Chondrocyte (in vitro differentiated cells): ENCODE measurements at places on chromosomes 1 and 21. TPM values are rescaled to one million over a fixed set of nuclear protein-coding genes. Genes with fewer than 3 reads are reported as not detected.

GRCh38 chr1:234667600-234668576 lies 57.9 kb upstream of the IRF2BP2 start:
- H3K27me3 ChIP-seq, result no peaks in the 10 kb centered on the region
- no peak overlapping the region for H3K4me3 ChIP-seq
- H3K4me1 ChIP-seq, result no peaks in the 10 kb centered on the region

DNA sequence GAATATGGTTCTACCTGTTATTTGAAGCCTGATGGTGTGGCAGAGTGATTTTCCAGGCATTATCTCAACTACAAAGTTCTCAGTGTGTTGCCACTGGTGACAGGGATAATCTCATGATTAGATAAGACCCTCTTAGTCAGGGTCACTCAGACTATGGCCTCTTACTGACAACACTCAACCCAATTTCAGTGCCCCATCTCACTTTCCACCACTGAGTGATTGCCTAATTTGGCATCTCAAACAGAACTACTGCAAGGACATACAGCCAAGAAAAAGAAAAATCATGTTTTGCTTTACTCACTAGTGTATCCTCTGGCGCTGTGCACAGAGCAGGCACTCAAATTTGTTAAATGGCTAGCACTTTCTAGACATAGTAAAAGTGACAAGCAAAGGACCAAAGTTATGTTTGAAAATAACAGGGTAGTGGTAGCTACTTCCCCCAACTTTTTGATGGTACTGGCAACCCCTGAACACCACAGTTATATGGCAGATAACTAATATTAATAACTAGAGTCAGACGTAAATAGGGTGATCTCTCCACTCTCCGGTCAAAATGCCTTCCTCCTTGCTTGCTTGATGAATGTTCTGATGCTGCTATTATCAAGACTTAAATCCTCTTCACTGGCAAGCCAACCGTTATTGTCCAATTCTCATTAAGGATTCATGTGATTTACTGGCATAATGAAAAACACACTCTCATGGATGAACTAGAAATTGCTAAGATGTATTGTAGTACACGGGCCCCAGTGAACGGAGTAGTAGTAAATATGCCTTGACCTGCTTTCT lies 37.1 kb upstream of the SLC30A10 start:
- H3K36me3 ChIP-seq, result peaks cover 18% of the 10 kb centered on the region
- no peaks in the 10 kb centered on the region for H3K4me1 ChIP-seq
- no peaks in the 10 kb centered on the region for H3K27me3 ChIP-seq
- H3K4me3 ChIP-seq, result no peak overlapping the region
- H3K27ac ChIP-seq, result no peak overlapping the region
- no peak for DNase-seq

DNA sequence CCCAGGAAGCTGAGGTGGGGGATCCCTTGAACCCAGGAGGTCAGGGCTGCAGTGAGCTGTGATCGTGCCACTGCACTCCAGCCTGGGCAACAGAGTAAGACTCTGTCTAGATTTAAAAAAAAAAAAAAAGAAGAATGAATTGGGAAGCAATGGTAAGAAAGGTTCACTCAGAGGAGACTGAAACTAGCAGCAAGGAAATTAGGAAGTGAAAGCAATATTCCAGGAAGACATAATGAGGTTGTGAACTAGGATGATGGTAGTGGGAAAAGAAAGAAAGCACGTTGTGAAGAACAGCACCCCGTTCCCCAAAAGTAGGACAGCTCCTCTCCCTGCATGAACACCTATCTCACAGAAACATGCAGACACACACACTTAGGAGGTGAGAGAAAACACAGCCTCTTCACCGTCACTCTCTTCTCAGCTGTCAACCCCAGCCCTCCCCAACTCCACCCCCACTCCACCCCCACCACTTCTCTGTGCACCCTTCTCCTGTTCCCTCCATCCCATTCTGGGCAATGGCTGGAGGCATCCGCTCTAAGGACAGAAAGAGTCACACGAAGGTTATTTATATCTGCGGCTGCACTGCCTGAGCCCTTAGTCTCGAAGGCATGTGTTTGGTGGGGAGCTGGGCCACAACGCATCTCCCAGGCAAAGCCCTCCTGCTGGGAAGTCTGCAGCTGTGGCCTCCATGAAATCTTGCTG lies 101.8 kb upstream of the LPGAT1 start:
- no peaks in the 10 kb centered on the region for H3K27me3 ChIP-seq
- peak overlapping the region; percentile 49 for H3K27ac ChIP-seq
- H3K4me1 ChIP-seq, result peaks cover 10% of the 10 kb centered on the region
- DNase-seq, result no peak
- H3K4me3 ChIP-seq, result no peak overlapping the region

DNA sequence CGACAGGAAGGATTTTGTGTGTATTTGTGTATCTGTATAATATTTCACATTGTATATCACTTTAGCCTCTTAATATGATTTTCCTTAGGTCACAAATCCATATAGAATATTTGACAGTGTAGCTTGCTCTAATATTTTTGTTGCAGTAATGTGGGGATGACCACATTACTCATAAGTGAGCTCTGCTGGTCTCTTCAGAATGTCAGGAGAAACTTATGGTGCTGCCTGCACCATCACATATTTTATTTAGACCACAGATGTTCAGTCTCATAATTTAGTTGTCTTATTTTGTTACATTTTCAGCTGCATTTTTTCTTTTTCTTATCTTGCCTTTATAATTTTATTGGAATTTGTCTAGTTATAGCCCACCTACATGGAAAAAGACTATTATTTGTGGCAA lies 205.3 kb downstream of the PBX1 start:
- no peak overlapping the region for H3K4me3 ChIP-seq
- H3K27ac ChIP-seq, result no peak overlapping the region
- no peaks in the 10 kb centered on the region for H3K36me3 ChIP-seq
- peaks cover 52% of the 10 kb centered on the region for H3K4me1 ChIP-seq
- H3K27me3 ChIP-seq, result no peaks in the 10 kb centered on the region
- DNase-seq, result no peak

DNA sequence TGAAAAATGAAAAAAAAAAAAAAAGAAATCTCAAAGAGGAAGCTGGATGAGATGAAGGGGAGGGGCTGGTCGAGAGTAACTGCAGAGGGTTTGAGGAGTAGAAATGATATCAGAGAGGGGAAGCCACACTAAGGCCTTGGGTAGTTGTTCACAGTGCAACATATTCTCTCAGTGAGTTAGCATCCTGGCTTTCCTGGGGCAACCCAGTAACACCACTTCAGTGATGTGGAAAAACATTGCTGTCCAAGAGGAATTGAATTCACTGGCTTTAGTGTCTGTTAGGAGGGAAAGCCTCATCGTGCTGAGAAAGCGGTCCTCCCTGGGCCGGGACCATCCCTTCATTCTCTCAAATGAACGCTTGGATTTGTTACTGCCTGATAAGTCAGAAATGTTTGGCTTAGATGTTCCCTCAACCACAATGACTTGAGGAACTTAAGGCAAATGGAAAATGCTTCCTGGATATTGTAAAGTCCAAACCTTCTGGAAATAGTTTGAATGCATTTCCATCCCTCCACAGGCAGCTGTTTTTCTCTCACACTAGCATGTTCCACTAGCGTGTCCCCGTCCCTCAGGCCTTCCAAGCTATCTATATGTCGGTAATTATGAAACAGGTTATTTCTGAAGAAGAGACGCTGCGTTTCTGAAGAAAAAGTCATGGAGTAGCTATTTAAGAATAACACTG lies 12.2 kb downstream of the TGFB2 start:
- H3K27ac ChIP-seq, result peak overlapping the region; percentile 88
- no peaks in the 10 kb centered on the region for H3K27me3 ChIP-seq
- peaks cover 14% of the 10 kb centered on the region for H3K36me3 ChIP-seq
- DNase-seq, result no peak

Gene OR14K1
- total RNA-seq, result not detected in 3 replicates

- peaks cover 3% of the 10 kb centered on the region for H3K27me3 ChIP-seq
- no peak overlapping the region for H3K4me3 ChIP-seq
- no peak for DNase-seq
- H3K27ac ChIP-seq, result no peak overlapping the region
- no peaks in the 10 kb centered on the region for H3K36me3 ChIP-seq
Observed at GRCh38 chr1:4083231-4084047, 183.4 kb upstream of the C1orf174 start.

DNA sequence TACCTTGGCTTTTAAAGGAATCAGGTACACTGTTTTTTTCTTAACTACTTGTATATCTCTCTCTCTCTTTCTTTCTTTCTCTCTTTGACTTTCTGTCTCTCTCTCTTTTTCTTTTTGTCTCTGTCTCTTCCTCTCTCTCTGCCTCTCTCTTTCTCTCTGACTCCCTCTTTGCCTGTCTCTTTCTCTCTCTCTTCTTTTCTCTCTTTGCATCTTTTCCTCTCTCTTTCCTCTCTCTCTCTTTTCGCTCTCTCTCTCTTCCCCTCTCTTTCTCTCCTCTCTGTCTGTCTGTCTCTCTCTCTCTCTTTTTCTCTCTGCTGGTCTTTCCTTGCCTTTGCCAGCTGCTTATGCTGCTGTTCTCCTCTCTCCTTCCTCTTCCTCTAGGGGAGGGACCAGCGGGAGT lies 143.2 kb downstream of the TRIM33 start:
- peaks cover 6% of the 10 kb centered on the region for H3K36me3 ChIP-seq
- H3K4me3 ChIP-seq, result no peak overlapping the region
- H3K27ac ChIP-seq, result no peak overlapping the region
- peaks cover 19% of the 10 kb centered on the region for H3K4me1 ChIP-seq
- DNase-seq, result no peak
- H3K27me3 ChIP-seq, result peaks cover 10% of the 10 kb centered on the region

DNA sequence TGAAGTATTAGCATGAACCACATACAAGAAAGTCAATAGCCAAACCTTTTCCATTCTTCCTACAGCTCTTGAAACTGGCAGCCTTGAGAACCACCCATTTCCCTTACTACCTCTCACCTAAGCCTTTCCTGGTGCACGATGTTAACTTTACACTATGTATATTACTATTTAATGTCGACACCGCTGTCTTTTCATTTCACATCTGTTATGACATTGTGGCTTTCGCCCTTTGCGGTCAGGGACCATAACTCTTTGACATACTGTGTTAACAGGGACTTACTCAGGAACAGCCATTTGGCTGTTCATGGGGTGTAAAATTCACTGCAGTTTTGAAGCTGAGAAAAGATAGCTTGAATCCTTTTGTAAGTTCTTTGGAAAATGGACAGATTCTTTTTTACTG lies 21.1 kb upstream of the GPR88 start:
- no peak overlapping the region for H3K27ac ChIP-seq
- H3K36me3 ChIP-seq, result no peaks in the 10 kb centered on the region
- DNase-seq, result no peak
- no peak overlapping the region for H3K4me3 ChIP-seq
- no peaks in the 10 kb centered on the region for H3K27me3 ChIP-seq

Gene HAO2
- total RNA-seq, result not detected in 3 replicates

Gene KIRREL1
- total RNA-seq, result 159 to 166 TPM (median 165 TPM) in 3 replicates
